ENCODE measurements at places on chromosomes 6 and 20. TPM values are rescaled to one million over a fixed set of nuclear protein-coding genes. Genes with fewer than 3 reads are reported as not detected.

Gene HMGCLL1
- 45.2 TPM for total RNA-seq

Gene PAX1
- not detected for total RNA-seq

Gene ZSCAN26
- total RNA-seq: 28.0 TPM

Gene ARMC2
- total RNA-seq: 10.6 TPM

Gene TRIM15
- not detected for total RNA-seq

Gene C20orf204
- 1.2 TPM for total RNA-seq

Gene ZNF318
- total RNA-seq: 15.0 TPM

Gene KCNK16
- total RNA-seq: not detected

Gene ULBP2
- 4.4 TPM for total RNA-seq

Gene MCM3
- total RNA-seq: 11.8 TPM

Gene PROCR
- 3.9 TPM for total RNA-seq

Gene TBX18
- 5.4 TPM for total RNA-seq

Gene TDRD6
- total RNA-seq: 0.74 TPM

Gene STX11
- total RNA-seq: 0.49 TPM

Data from temporal lobe (tissue), 4 donors.